ENCODE measurements at places on chromosomes 12 and 14. TPM values are rescaled to one million over a fixed set of nuclear protein-coding genes. Genes with fewer than 3 reads are reported as not detected.

DNA sequence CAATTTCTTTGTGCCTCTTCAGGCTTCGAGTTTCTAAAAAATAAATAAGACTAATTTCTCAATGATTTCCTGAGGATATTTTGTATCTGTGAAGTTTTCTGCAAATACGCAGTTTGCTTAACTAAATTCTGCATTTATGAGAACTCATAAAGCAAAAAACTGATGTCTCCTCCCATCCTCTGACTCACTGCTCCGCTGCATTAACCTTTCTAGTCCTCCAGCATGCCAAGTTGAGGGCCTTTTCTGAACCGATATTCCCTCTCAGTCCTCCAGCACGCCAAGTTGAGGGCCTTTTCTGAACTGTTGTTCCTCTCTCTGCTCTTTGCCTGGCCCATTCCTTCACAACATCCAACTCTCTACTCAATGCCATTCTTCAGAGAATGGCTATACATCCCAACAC is 3.2 kb downstream of the IPO8 start:
- DNase-seq: peak; percentile 27

DNA sequence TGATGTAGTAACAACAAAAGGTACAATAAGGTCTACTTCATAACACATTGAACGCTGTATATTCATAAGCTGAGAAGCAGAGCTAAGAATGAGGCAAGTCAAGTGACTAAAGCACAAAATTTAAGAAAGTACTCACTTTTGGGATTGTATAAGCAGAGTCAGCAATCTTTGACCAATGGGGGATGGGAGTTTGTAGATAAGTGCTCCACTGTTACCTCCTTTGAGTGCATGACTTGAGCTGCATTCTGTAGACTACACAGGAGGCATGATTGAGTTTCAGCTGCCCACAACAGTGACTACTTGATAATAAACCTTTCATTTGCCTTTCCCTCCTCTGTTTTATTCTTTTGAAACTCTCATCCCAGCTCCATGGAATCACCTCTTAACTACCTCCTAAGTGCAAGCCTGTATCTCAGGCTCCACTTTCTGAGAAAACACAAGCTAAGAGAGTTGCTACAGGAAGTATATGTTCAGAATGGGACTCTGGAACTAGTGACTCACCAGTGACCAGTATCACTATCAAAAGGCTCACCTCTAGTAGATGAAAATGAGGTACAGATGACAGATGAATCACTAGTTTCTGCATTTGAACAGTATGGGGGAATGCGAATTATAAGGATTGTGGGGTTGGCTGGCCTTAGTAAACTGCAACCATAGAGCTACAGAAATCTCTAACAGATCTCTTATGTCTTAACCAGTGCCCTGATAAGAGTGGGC is 49.2 kb downstream of the SLC35F4 start:
- DNase-seq: peak; percentile 47

GRCh38 chr12:54658306-54659264 is 10.4 kb upstream of the DCD start:
- DNase-seq: no peak

GRCh38 chr14:45091710-45092109 is 7.8 kb downstream of the PRPF39 start:
- DNase-seq: peak; percentile 45

DNA sequence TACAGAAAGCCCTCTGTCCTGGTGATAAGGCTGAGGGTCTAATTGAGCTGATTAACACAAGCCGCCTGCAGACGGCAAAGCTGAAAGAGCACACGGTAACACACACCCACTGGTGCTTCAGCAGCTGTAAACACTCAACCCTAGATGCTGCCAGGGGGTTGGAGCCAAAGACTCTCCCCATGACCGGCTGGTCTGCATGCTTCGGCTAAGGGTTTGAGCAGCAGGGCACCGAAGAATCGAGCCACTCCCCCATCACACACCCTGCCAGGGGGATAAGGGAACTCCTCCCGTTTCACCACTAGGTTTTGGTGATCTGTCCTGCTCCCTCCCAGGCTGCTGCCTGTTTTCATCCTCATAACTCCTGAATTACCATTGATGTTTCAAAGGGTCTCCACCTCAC is 141.0 kb upstream of the OVCH1 start:
- no peak for DNase-seq

DNA sequence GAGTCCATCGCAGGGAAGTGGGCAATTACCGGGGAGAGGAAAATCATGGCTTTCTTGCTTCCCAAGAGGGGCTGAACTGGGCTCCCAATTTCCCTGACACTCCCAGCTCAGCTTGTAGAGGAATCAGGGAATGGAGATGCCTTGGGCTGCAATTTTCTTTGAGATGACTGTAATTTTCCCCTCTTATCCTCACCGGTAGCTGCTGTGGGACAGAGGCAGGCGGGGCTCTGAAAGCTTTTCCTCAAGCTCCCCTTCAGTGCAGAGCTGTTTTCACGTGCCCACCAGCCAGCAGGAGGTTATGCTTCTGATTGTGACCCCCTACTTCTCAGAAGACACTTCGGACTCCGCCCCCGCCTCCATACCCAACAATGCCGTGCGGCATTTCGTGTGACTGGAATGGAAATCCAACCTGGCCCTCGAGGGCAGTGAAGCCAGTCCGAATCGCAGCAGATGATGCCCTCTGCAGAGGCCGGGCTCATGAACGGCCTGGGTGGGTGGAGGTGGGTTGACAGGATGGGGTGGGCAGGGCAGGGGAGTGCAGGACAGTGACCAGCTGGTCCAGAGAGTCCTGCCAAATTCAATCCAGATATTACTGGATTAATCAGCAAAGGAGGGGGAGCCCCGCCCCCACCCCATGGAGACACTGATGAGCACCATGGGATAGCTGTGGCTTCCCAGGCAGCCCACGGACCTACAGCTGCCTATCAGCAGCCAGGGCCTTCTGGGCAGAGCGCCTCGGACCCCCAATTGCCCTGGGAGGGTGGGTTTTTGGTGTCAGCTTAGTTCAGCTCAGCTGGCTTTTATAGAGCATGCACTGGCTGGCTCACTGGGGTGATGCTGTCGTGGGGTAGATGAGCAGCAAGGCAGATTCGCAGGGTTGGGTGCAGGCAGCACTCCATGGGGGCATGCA is 37.6 kb downstream of the RTL1 start:
- DNase-seq: no peak

- DNase-seq: no peak
Measured at GRCh38 chr12:119807380-119807779, 69.7 kb downstream of the CIT start.

DNA sequence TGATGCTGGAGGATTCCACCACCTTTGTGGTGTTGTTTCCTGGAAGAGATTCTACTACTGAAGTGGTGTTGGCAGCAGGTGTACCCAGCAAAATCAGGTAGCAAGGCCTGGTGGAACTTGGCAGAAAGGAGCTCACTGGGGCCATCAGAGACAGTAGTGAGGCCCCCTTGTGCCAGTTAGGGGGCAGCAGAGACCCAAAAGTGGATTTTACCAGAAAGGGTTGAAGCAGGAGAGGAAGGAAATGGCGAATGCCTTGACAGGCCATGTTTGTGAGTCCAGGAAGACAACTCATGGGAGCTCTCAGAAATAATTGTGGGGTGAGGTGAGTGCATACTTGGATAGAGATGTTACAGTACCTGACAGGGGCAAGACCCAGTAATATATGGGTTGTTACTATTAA is 137.7 kb upstream of the FGD4 start:
- no peak for DNase-seq

DNA sequence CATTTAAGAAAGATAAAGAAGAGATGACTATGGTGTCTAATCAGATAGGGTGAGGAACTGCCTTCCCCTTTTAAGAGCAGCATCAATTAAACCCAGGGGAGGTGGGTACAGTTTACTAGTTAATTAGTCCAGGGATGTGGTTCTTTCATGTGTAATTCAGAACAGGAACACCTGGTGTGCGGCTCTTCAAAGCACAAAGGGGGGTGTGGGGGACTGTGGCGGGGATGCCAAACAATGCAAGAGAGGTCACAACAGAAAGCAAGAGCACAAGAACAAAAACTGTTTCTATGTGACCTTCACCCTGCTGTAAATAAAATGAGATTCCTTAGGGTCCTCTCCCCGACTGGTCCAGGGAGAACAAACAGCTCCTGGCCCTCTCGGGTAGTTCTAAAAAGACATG is 183.9 kb upstream of the SOX5 start:
- no peak for DNase-seq

- DNase-seq: no peak
Measured at GRCh38 chr12:9079883-9080675, 35.6 kb downstream of the A2M start.

The MYO1H gene
- not detected for total RNA-seq

The ERP27 gene
- 0.29 TPM for total RNA-seq

The MAP1LC3B2 gene
- 5.2 TPM for total RNA-seq
